ENCODE measurements at places on chromosomes 16 and 17.

- no peak for DNase-seq
These were observed 4.8 kb upstream of the ATP2A3 start for GRCh38 chr17:3968886-3969524.

GRCh38 chr17:50171371-50172071 lies 5.7 kb downstream of the SGCA start:
- no peak for DNase-seq

GRCh38 chr17:73160980-73161630 lies 3.7 kb upstream of the SSTR2 start:
- no peak for DNase-seq

DNA sequence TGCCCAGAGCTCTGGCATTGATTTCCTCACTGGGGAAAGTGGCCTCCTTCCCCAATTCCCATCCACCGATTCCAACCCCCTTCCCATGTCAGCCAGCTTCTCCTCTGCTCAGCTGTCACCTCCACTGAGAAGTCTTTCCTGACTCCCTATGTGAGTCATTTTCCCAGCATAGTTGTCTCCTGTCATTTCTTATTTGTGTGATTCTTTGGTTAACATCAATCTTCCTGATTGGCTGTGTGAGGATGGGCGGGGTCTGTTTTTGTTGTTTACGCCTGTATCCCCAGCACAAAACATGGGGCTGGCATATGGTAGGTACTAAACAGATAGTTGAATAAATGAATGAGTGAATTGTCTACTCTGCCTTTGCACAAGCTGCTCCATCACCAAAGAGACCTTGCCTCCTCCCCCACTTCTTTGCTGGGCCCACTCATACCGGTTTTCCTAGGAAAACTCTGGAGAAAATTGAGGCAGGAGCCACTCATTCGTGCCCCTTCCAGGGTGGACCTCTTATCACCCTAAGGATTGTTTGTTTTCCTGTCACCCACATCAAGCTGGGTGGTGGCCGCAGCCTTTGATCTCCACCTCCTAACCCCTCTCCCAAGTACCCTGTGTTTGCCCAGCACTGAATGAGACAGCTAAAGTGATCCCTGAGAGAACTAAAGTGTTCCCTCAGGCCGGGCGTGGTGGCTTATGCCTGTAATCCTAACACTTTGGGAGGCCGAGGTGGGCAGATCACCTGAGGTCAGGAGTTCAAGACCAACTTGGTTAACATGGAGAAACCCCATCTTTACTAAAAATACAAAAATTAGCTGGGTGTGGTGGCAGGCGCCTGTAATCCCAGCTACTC lies 1.2 kb upstream of the GRB7 start:
- no peak for DNase-seq

- no peak for DNase-seq
These were observed at the start of gene TOM1L1 for GRCh38 chr17:54900457-54901229. TOM1L1 (plus strand) TSS chr17:54900852; CDS start chr17:54900866, 14 bp downstream.

Data from stimulated activated CD4-positive, alpha-beta T cell treated with anti-CD3 and anti-CD28 coated beads, Interleukin-1b, Interleukin-23, amount 100 ng/mL, for 24 hours (primary cell).